SW480 (cell line): ENCODE measurements at places on chromosomes 7 and 10.

- DNase-seq: peak; percentile 79
These were observed 672 bp downstream of the LCOR start for GRCh38 chr10:96832721-96833219.

DNA sequence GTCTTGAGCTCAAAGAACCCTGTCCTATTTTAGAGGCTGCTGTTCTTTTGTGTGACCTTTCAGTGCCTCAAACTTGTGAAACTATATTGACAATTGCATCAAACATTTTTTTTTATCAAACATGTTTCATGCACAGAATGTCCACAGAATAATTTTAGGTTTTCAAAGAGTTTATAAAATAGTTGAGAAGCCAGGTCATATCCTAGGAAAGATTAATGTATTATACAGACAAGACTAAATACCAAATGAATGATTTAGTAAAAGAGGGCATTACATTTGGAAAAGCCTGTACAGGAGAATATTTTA lies 67.0 kb downstream of the CDK6 start:
- no peak for DNase-seq

- DNase-seq: no peak
These were observed 15.2 kb upstream of the DNAAF5 start for GRCh38 chr7:711093-711921.

DNA sequence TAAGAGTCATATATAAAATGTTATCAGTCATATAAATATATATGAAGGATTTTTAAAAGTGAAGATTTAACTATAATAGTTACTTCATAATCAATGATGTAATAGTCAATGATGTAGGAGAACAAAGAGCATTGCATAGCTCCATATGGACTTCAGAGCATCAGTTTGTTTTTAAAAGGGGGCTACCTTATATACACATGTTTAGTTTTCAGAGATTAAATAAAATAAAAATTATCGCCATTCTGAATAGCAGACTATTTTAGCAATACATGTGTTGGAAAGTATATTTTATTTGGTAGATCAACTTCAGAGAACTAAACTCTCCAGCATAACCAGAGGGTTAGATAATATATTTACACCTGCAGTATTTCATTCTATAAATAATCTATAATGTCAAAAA lies 29.1 kb upstream of the EPC1 start:
- no peak for DNase-seq

DNA sequence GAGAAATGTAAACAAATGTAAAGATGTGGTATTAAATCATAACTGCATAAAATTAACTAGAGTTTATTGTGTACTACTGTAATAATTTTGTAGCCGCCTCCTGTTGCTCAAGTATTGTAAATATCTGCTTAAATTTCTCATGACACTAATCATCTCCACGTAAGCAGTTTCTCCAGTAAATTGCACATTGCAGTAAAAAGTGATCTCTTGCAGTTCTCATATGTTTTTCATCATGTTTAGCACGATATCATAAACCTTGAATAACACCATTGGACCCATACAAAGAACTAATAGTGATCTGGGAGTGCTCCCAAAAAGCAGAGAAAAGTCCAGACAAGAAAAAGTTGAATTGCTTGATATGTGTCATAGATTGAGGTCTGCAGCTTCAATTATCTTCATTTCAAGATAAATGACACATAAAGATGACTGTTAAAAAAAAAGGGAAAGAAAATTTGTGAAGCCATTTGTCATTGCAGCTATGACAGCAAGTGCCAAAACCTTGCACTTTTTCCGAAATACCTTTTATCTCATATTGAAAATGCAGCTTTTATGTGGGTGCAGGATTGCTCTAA lies 15.3 kb downstream of the LIPA start:
- no peak for DNase-seq

DNA sequence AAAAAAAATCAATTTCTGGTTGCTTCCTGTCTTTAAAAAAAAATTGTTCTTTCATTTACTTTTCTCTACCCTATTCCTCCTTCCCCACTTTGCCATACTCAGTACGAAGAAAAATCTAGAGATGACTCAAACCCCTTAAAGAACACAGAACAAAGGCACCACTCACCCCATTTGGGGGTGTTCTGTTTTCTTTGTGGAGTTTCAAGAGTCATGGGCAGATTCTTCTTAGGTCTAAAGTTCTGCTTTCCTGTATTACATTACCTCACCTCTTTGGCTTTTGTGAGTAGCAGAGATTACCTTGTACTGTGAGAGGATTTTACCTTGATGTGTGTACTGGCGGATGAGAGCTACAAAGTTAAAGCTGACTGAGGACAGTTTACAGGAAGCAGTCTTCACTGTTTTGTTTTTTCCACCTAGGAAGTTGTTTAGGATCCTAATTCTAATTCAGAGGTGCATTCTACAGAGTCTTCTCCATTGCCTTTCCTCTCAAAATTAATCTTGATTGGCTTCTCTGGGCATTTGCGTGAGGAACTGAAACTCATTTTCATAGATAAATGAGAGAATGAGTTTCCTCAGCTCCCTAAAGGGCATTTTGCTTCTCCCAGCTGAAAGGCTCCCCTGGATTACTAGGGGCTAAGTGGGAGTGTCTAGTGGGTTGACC lies 20.7 kb downstream of the AVL9 start:
- no peak for DNase-seq

DNA sequence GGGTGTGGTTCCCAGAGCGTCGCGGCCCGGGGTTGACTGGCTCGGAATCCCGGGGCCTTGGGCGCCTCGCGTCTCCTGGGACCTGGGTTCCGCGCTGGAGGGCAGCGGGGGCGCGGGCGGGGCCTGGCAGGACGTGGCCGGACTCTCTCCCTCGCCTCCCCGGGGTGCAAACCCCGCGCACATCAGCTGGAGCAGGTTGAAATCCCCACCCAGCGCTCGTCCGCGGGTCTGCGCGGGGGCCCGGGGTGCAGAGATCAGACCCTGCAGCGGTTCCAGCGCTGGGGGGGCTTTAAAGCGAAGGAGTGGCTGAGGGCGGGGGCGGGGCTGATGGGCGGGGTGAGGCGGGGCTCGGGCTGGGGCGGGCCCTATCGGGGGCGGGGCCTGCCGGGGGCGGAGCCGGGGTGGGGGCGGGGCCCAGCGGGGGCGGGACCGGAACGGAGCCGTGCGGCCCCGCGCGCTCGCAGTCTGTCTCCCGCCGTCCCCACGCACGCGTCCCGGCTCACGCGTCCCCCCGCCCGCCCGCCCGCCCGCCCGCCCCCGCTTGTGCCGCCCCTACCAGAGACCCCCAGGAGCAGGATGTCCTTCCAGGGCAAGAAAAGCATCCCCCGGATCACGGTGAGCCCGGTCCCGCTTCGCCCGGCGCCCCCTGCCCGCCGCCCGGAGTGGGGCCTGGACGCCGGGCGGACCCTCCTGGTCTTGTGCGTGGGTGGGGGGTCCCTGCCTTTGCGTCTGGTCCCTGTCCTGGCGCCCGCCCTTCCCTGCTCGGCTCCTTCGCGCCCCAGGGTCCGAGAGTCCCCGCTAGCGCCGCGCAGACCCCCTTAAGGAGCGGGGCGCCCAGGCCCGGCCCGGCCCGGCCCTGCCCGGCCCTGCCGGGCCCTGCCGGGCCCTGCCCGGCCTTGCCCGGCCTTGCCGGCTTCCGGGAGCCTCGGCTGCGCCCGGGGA lies at the start of gene DPYSL4:
Gene DPYSL4 (plus strand): TSS at position 461 of the 942 bp plus-strand sequence. CDS start 116 bp downstream, at position 577.
- no peak for DNase-seq

DNA sequence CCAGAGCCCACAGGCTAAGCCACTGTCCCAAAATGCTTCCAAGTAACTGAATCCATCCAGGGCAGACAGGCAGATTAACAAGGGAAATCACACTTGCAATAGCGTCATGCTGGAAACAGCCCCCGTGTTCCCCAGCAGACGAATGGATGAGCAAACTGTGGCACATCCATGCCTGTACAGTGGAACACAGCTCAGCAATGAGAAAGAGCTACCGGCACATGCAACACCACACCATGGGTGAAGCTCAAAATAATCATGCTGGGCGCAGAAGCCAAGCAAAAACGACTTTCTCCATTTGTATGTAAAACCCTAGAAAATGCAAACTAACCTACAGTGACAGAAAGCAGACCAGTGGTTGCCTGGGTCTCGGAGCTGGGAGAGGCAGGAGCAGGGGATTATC lies 153.1 kb downstream of the SLIT1 start:
- DNase-seq: no peak

- DNase-seq: peak; percentile 1
These were observed 28.5 kb upstream of the CYP2C8 start for GRCh38 chr10:95097805-95098204.

DNA sequence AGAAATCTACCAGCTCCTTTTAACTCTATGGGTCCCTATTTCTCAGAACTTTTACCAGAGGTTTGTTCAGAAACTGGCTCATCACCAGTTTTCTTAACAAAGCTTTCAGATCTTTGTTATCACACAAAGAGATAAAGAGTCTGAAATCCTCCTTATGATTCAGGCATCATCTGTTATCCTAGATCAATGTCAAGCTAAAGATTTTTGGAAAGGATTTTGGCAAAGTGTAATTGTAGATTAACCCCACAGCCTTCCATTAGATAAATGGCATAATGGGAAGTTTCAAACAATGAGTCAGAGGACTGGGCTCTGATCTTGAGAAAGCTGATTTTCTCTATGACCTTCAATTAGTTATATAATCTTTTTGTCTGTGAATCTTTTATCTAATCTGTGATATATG lies 192.2 kb downstream of the NXPH1 start:
- DNase-seq: no peak

- DNase-seq: peak; percentile 92
These were observed 3.6 kb downstream of the DUSP5 start for GRCh38 chr10:110501142-110501937.

- DNase-seq: no peak
These were observed 160.7 kb downstream of the MALRD1 start for GRCh38 chr10:19209319-19209718.

- DNase-seq: no peak
These were observed 22.7 kb upstream of the PARP12 start for GRCh38 chr7:140085447-140085846.

DNA sequence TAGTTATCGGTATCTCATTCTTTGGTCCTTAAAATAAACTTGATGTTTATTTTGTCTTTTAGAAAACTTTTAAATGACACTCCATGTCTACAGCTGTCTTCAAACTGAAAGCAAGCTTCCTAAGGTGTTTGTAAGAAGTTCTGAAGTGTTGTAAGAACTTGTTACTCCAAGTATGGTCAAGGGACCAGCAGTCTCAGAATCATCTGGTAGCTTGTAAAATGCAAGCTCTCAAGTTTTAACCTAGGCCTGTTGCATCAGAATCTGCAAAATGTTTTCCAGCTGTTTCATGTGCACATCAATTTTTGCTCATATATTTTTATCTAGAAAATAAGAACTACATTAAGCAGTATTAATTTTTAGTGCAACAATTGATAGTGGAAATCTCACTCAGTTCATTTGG lies 104.1 kb downstream of the THSD7A start:
- DNase-seq: no peak

- no peak for DNase-seq
These were observed 261.4 kb upstream of the PITRM1 start for GRCh38 chr10:3433988-3434387.

DNA sequence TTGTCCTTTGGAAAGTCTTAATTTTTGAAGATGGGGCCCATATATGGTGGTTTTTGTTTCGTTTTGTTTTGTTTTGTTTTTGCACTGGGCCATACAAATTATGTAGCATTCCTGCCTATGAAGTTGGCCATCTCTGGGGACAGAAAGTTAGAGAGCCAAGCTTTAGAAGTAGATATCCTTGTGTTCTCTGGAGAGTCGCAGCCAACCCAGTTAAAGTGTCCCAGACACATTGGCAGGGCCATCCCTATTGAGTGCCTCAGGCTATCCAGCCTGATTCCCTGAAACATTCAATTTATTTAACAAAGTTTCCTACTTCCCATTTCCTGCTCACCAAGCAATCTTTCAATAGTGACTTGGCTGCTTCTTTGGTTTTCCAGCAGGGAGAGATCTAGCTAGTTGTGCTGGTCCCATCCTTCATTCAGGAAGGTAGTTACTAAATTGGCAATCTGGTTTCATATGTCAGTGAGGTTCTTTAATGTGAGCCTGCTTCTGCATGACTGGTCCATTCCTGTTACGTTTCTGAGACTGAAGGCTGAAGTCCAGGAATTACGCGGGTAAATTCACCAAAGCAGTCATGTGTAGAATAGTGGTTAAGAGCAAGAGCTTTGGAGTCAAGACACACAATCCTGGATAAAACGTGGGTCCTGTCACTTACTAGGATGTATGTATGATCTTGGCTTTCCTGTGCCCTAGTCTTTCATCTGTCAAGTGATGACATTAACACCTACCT lies 49.3 kb upstream of the HBP1 start:
- no peak for DNase-seq

DNA sequence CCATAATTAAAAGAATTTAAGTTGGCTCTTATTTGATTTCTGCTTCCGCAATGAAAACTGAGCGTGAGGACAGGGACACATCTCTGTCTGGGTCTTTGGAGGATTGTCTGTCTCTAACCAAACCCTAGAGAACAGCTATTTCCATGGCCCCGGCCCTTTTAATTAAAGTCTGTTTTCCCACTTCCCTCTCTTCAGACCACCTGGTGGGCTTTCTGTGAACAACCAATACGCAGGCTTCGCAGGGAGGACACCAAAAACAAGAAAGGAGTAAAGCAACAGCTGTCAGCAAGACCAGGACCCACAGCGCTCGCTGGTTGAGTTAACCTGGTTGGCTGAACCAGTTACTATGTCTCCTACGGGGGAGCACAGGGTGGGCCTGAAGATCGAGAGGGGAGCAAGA lies 217.1 kb upstream of the FRMD4A start:
- DNase-seq: no peak

DNA sequence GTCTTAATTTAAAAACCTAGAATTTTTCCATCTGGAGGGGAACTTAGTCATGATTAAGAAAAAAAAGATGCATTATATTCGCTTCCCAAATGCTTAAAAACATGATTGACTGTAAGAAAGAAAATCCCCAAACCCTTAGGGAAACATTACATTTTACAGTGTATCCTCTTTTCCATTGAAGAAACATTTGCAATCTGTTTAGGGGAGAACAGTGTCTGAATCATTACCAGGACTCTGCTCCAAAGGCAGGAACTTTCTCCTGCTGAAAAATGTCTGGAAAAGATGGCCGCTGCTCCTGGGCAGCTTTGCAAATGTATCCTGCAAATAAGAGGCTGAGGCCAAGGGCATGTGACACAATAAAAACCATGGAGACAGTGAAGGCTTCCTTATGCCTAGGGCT lies 173.7 kb downstream of the BUB3 start:
- no peak for DNase-seq

- DNase-seq: peak; percentile 83
These were observed 10.3 kb downstream of the SFXN3 start for GRCh38 chr10:101041252-101041761.

DNA sequence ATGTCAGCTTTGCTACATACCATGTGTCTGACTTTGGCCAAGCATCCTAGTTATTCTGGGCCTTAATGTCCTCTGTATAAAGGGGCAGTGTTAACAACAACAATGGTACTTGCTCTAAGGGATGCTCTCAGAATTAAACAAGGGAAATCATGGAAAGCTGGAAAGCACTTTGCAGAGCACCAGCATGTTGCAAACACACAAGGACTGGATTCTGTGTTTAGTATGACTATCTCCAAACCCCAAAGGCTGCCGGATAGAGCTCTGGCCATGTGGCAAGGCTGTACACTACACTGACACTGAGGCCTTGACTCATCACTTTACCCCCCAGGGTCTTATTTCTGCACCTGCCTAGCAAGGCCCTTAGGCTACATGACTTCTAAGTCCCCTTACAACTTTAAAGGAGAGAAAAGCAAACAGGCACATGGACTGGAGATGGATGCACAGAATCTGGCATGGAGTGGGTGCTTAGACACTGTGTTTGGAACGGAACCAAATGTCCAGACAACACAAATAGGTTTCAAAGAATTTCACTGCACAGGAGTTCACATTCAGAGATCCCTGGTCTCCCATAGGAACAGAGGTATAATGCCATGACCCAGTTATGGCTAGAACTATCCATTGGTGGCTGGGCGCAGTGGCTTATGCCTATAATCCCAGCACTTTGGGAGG lies 74.6 kb downstream of the FAM13C start:
- DNase-seq: no peak
